ENCODE measurements at places on chromosomes 3 and 15.

GRCh38 chr3:126567696-126568438 lies 9.1 kb upstream of the C3orf22 start:
- no peak for DNase-seq

DNA sequence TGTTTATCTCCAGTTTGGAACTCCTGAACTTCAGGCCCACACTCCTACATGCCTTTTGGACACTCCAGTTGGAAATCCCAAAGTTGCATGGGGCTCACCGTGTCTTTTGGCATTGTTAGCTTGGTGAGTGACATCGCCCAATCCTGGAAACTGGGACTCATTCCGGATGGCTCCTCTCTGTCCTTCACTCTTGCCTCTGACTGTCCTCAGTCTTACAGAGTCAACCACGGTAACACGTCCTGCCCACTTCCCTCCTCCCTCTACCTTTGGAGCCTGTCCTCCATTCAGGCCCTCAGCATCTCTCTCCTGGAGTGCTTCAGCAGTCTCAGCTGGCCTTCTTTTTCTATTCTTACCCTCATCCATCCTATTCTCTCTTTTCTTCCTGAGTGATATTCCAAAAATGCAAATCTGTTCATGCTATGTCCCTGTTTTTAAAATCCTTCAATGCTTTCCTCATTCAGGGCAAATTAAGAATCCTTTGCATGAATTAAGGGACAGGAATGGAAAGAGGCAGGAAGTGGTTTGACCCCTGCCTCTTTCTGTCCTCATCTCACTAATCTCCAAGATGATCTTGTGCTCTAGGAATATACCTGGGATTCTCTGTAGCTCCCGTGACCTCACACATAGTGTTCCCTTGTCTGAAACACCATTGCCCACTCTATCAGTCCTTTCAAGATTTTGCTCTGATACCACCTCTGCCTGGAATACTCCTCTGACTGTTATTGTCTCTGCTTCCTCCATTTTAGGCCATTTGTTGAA lies 42.5 kb downstream of the LPP start:
- DNase-seq, result no peak

DNA sequence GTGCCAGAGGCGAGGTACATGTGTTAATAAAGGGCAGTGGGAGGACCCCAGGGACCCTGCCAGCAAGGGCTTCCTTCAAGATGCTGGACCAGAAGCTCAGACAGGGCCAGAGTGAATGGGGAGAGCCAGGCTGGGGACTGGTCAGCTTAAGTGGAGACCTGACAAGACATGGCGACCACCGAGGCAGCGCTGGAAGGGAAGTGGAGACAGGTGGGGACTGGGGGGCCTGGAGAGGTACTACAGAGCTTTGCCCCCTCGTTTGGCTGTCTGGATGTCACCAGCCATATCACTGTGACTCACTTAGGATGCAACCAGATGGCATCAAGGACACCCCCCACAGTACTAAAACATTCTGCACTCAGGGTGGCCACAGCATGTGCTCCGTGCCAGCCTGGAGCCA lies 97.9 kb downstream of the ADCY5 start:
- DNase-seq, result no peak

GRCh38 chr3:141355242-141355641 lies 13.1 kb upstream of the ZBTB38 start:
- no peak for DNase-seq

DNA sequence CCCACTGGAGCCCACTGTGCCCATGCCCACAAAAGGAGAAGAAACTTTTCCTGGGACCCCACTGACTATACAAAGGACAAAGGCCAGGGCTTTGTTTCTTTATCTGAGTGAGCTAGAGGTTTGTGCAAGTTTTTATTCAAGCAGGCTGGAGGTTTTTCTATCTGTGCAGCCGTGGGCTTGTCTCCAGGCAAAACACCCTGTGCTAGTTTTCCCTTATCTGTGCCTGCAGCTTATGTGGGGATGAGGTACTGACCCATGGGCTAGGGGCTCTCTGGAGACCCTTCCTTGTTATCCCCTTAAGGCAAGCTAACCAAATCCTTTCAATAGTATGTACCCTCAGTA lies 545.5 kb downstream of the ZPLD1 start:
- DNase-seq, result no peak

GRCh38 chr3:170740726-170741591 lies 129.0 kb downstream of the RPL22L1 start:
- DNase-seq, result no peak
